ENCODE measurements at places on chromosomes 1 and 21.

DNA sequence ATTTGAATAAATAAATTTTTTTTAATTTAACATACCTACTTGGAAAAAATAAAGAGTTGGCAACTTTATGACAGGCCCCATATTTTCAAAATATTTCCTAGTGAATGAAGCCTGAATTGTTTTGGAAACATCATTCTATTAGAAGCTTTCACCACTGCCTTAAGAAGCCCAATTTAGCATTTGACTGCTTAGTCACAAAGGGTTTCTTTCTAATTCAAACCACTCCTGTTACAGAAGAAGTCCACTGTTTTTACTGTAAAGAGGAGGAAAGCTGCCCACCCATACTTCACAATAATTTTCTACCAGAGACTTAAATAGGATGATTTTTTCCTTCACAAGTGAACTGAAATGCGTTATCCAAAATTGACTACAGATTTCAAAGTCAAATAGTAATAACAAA, 534.6 kb upstream of the PTBP2 start:
- DNase-seq: no peak

DNA sequence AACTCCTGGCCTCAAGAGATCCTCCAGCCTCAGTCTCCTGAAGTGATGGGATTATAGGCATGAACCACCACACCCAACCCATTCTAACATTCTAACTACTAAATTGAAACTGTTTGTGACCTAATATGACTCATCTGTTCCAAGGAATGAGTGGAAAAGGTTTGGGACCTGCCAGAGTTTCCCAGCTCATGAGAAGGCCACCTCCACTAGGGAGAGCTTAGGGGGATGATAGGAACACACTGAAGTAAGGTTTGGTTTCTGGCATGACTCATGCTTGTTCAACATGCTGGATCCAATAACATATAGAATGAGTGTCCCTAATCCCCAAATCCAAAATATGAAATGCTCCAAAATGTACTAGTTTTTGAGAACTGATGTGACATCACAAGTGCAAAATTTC, 18.9 kb upstream of the SCAF4 start:
- DNase-seq: no peak

- no peak for DNase-seq
These were observed 69.5 kb downstream of the GADD45A start for GRCh38 chr1:67754526-67754920.

- DNase-seq: peak; percentile 90
These were observed 13.7 kb upstream of the E2F2 start for GRCh38 chr1:23544444-23545389.

DNA sequence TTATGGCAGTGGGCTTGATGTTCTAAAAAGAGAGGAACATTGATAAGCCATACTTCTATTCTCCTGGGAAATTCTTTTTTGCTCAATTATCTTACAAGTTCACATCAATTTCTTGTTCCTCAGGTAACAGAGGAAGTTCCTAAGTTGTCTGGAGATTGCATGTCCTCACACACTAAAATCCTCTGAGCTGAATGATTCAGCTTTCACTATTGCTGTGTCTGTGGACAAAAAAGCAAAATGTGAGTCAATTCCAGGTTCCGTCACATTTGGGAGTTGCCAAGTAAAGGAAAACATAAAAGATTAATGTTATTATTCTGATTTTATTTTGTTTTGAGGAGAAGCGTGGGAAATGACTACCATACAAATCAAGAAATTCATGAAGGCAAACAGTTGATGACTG, 316.7 kb downstream of the CHRM3 start:
- DNase-seq: no peak

GRCh38 chr1:187996780-187997179, 1168.0 kb downstream of the PLA2G4A start:
- no peak for DNase-seq

GRCh38 chr1:70915258-70916033, 132.2 kb downstream of the PTGER3 start:
- peak; percentile 58 for DNase-seq

Measured in OCI-M1 (cell line).